ENCODE measurements at places on chromosomes 12 and 14.

DNA sequence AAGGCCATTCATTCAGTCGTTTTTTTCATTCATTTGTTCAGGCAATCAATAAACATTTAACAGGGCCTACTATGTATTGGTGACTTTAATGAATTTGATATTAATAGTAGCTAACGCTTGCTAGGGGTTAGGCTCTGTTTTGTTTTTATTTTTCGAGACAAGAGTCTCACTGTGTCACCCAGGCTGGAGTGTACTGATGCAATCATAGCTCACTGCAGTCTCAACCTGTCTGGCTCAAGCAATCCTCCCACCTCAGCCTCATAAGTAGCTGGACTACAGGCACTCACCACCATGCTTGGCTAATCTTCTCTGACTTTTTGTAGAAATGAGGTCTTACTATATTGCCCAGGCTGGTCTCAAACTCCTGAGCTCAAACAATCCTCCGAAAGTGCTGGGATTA is 25.6 kb upstream of the MED13L start:
- DNase-seq = no peak

GRCh38 chr14:41505491-41505890 is 101.2 kb upstream of the LRFN5 start:
- DNase-seq = no peak

- DNase-seq = no peak
Observed at GRCh38 chr12:27958675-27959074, 13.9 kb downstream of the PTHLH start.

GRCh38 chr14:24849471-24849870 is 200.5 kb downstream of the STXBP6 start:
- no peak for DNase-seq

DNA sequence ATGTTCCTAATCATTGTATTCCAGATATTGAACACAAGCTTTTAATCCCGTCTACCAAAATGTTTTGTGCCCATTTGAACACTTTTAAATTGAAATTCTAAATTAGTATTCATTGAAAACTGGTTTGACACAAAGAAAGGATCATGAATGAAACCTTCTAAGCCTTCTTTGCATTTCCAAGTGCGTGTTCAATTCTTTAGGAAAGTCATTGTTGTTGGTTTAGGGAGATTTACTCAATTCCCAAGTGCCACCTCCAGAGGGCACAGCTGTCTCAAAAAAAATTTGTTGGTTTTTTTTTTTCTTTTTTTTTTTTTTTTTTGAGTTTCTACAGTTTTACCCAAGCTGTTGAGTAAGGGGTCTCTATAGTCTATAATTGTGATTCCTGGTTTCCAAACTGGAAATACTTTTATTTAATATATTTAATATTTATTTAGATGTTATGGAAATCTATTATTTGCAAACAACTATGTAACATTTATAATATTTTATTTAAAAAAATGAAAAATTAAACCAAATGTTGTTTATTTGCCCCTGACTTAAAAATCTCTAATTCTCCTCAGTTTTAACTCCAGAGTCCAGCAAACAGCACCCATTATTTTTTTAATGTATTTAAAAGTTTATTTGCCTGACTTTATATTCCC is 79.9 kb downstream of the NEDD1 start:
- no peak for DNase-seq

DNA sequence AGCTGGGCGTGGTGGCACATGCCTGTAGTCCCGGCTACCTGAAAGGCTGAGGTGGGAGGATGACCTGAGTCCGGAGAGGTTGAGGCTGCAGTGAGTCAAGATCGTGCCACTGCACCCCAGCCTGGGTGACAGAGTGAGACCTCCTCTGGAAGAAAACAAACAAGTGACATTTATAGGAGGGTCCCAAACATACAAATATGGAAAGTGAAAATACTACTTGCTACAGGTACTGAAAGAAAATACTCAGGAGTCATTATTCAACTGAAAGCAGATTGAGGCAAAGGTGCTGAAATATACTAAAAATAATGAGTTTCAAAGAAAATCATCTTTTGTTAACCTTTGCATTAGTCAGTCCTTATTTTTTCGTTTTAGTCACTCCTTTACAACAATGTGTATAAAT is 53.5 kb downstream of the ETV6 start:
- no peak for DNase-seq

DNA sequence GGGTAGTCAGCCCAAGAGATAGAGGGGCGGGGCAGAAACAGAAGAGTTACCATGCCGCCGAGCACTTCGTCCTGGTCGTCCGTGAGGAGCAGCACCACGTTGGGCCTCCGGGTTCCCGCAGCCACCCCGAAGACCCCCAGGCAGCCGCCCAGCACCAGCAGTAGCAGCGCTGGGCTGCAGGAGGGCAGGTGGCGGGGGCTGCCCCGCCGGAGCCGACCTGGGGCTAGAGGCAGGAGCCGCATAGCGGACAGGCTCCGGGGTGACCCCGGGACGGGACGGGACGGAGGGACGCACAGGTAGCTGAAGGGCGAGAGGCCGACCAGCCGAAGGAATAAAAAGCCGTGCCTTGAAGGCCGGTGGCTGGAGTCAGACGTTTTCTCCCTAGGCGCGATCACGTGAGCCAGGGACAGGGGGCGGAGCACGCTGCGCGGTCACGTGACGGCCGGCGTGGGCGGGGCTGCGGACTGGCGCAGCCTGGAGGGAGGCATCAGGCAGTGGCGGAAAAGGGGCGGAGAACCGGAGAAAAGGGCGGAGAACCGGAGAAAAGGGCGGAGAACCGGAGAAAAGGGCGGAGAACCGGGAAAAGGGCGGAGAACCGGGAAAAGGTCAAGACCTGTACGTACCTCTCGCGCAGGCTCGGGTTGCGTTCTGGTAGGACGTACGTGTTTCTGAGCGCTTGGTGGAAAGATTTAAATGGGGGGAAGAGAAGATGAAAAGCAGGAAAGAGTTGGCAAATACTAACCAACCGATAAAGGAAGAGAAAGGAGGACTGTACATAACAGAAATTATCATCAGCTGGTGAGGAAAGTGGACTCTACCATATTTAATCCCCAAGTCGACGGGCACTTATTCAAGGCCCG is at the start of gene GNS:
GNS (minus strand) TSS at position 372 of the 860 bp plus-strand sequence; CDS start at position 242, 130 bp downstream.
- DNase-seq = peak; percentile 93

DNA sequence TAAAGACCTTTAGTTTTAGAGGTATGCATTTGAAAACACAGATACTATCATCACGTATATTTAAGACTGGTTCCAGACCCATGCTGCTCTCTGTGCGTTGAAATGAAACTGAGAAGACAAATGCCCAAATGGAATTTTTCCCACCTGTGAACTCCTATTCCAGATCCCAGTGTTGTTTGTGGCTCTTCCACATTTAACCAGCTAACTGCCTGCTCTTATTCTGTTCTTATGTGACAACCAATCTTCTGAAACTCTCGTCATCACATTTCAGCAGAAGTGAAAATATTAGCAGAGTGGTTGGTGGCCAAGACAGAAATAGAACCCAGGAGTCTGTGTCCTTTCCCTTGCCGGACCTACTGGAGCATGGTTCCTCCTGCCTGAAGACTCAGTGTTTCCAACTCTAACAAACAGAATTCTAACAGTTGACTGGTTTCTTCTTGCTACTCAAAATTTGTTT is 460.2 kb downstream of the RAD51B start:
- DNase-seq = no peak

GRCh38 chr12:93702707-93703315 is 25.6 kb downstream of the CRADD start:
- DNase-seq = no peak

GRCh38 chr12:29738365-29738764 is 45.4 kb downstream of the TMTC1 start:
- no peak for DNase-seq

DNA sequence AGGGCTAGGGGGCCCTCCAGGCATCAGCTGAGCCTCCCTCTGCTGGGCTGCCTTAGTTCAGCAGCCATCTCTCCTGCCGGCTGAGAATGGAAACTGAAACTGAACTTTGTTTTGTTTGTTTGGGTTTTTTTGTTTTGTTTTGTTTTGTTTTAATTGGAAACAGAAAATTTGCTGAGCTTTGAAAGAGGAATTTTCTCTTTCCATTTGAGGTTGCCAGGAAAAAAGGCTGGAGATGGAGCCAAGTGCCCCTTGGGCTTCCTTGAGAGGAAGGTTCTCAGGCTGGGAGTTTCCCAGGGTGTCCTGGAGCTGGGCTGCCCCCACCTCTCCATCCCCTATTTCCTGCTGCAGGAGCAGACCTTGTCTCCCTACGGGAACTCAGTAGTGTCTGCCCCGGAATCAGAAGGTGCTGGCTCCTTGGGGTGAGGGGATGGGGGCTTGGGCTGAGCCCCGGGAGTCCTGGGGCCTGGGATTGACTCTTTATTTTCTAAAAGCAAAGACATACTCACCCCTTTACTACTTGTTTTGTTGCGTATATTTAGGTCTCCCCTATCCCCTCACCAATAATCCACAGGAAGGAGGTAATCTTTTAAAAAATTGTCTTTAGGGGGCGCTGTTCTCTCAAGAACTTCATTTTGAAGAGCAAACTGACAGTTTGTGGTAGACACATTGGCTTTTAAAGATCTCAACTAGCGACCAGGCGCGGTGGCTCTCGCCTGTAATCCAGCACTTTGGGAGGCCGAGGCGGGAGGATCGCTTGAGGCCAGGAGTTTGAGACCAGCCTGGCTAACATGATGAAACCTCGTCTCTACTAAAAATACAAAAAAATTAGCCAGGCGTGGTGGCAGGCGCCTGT is 21.3 kb upstream of the OASL start:
- DNase-seq = peak; percentile 29

GRCh38 chr12:112738531-112738930 is 53.0 kb upstream of the RPH3A start:
- DNase-seq = no peak

DNA sequence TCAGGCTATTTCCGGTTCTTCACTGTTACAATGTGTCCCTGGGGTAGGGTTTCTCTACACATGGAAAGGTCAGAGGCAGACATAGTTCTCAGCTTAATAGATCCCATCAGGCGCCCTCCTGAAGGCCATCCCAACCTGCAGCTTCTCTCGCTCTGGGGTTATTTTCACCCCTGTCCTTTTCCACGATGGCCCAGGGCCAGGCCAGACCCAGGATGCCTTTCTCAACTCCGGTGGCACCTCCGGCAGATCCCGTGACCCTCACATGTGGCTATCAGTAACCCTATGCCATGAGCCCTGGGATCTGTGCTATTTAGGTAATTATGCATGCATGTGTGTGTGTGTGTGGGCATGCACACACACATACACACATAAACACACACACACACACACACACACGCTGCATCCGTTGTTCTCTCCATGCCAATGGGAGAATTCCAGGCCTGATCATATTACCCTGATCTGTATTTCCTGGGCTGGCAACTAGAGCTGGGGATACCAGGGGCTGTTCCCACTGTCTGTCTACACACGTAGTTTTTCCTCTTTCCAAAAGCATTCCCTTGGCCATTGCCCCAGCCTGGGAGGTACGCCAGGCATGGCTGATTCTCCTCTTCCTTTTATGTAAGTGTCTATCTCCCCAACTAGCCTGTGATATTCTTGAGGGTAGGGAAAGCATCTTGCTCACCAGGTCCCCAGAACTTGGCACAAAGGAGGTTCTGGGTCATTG is 51.2 kb upstream of the NOS1 start:
- no peak for DNase-seq

GRCh38 chr12:52319097-52319496 is 2.1 kb downstream of the KRT83 start:
- DNase-seq = no peak

DNA sequence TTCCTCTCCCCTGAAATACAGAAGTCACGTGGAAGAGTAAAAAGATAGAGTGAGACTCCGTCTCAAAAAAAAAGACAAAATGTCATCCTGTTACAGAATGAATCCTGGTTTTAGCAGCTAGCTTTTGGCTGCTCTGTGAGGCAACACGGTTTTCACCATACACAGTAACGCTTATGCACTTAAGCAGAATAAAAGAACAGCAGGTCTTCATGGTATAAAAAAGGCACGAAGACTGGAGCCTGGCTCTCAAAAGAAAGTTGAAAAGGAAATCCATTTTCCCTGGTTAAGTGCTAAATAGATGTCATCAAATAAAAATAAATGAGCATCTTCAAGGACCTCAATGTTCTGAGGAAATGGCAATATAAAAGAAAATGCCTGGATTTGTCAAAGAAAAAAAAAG is 444.1 kb downstream of the IPO8 start:
- DNase-seq = no peak

DNA sequence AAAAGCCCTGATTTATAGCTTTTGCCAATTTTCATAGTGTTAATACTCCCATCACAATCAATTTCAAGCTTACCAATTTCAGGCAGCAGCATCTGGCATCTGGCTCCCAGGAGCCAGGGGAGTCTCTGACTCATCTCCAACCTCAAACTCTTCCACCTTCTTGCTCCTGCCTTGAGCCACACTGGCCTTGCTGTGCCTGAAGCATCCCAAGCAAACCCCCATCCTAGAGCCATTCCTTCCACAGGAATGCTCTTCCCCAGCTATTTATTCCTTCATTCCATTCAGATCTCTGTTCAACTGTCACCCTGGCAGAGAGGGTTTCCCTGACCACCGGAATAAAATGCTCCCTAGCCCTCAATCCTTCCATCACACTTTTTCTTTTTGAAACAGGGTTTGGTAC is 13.9 kb upstream of the PPP1CC start:
- no peak for DNase-seq

DNA sequence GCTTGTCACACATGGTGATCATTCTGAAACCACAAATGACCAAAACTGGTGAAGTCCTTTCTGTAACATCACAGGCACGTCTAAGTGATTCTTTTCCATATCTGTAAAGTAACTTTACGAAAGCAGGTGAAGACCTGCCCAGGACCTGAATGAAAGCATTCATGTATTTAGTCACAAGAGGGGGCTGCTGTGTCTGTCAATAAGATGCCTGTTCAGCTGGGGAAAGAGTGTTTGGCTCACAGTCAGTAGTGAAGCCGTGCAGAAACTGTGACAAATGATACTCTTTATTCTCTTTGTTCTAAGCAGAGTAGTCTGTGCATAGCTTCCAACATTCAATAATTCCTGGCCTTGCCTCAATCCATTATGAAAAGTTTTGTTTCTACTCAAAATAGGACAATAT is 373.5 kb upstream of the OR4E1 start:
- DNase-seq = peak; percentile 30

- no peak for DNase-seq
Observed at GRCh38 chr12:109619002-109619604, 45.5 kb downstream of the MVK start.

GRCh38 chr14:67722293-67722692 is 20.6 kb downstream of the RDH12 start:
- DNase-seq = no peak

GRCh38 chr12:62744551-62744950 is 190.4 kb downstream of the PPM1H start:
- DNase-seq = no peak

GRCh38 chr14:68652433-68652690 is 140.5 kb downstream of the ZFP36L1 start:
- DNase-seq = no peak

DNA sequence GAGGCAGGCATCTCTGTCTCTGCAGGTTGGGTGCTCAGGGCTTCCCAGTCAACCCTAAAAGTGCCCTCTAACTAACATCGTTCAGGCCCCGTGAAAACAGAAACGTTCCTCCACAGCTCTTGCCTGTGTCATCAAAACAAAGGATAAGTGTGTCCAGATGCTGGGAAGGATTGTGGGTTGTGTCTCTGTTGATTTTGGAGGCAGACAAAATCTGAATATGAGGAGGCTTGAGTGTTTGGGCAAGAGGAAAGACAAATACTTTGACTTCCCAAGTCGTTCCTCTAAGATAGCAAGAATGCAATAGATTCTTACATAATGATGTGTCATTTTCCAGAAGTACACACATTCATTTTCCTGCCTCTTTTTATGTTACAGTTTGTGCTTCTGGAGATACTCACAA is 52.9 kb downstream of the SERPINA3 start:
- DNase-seq = no peak
